ENCODE measurements at places on chromosomes 1 and 21.

- no peak for DNase-seq
Observed at GRCh38 chr21:42975886-42976608, 1.7 kb downstream of the PKNOX1 start.

DNA sequence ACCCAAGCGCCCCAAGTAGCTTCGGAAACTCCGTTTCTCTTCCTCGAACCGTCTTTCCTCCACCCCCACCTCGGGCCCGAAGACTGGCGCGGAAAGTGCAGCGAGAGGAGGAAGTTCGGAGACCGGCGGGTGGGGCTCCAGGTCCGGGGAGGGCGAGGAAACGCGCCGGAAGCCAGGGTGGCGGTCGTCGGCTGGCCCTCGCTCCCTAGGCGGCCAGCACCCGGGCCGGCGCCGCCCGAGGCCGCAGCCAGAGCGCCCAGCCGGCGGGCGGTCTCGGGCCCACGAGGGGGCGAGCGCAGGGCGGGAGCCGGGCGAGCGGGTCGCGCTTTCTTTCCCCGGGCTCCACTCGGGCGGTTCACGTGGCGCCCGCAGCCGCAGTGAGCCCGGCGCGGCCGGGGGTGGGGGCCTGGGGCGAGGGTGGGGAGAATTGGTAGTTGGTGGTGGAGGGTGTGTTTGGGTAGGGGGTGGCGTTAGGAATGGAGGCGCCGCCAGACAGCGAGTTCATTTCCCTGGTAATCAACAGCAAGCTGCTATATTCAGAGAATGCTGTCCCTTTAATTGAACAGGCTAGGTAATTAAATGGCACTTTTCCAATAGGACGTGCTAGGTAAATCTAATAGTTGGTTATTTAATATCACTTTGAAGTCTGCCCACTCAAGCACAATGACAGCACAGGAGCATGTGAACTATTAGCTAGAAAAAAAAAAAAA is 6.7 kb downstream of the LMO4 start:
- peak; percentile 46 for DNase-seq

- DNase-seq, result no peak
Observed at GRCh38 chr1:39954324-39954869, 548 bp upstream of the MFSD2A start.

DNA sequence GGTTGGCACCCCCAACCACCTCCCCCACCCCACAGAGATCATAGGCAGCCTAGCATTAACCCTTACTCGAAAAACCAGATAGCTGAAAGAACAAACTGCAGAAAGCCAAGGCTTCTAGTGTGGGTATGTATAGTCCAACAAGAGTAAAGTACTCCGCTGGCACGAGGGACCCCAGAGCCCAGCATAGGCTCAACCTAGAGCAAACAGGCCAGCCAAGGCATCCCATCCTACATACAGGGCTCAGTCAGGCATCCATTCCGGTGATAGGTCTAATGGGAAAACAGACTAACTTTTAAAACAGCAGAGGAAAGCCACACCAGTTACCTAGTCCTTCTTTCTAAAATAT is 17.8 kb downstream of the DIPK1A start:
- DNase-seq, result no peak

- DNase-seq, result no peak
Observed at GRCh38 chr21:33691945-33692603, 49.8 kb downstream of the ITSN1 start.

DNA sequence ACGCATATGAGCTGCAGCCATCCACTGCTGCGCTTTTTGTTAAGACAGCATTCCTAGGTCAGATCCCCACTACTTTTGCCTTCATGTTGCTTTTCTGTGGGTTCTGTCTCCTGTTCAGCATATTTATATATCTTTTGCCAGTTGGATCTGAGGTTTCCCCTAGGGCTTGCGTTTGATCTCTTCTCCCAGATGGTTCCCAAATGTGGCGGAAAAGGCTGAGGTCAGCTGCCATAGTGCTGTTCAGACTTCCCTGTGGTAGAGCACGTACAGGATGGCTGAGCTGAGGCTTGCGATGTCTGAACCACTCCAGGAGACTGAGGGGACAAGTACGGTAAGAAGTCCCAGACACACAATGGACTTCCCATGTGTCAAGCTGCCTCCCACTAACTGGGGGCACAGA is 39.8 kb downstream of the COL6A1 start:
- DNase-seq, result no peak

- no peak for DNase-seq
Observed at GRCh38 chr1:54255026-54255702, 55.2 kb downstream of the MRPL37 start.

DNA sequence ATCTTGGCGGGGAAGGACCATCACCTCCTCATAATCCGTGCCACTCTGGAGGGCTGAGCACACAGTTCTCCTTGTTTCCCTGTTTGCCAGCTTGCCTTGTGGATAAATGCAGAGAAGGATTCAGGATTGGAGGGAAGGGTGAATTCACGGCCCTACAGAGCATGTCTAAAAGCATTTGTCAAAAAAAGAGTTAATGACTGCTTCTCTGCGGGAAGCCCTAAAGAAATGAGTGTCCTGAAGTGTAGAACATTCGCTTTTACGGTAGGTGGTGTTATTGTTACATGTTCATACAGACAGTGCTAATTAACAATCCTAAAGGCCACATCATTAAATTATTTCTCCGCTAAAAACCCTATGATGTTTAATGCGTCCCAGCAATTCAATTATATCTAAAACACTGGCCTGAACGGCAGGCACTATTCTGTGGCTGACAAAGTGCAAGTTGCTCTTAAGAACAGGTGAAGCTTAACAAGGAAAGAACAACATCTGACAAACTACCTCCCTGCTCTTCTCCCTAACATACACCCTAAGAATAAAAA is 112.3 kb upstream of the NFIA start:
- no peak for DNase-seq
